CD4-positive, alpha-beta T cell (primary cell): ENCODE measurements at places on chromosomes 7 and 10. TPM values are rescaled to one million over a fixed set of nuclear protein-coding genes. Genes with fewer than 3 reads are reported as not detected.

DNA sequence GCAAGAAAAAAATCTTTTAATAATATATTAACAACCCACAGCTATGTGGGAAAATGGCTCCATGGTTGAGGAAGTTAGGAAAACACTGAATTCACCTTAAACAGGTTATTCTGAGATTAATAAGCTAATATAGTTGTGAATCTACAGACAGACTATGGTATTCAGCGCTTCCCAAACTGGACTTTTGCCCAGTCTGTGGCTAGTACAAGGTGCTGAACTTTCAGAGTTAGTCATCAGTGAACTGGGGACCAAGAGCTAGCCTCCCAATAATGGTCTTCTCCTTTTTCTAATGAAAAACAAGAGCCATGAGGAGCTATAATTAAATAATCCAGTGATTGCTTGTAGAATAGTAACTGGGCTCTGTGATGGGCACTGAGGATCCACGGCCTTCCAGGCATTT, 65.3 kb downstream of the FRMPD2 start:
- no peaks in the 10 kb centered on the region for H3K4me1 ChIP-seq
- no peaks in the 10 kb centered on the region for H3K36me3 ChIP-seq
- H3K27ac ChIP-seq = no peak overlapping the region
- no peak for DNase-seq

DNA sequence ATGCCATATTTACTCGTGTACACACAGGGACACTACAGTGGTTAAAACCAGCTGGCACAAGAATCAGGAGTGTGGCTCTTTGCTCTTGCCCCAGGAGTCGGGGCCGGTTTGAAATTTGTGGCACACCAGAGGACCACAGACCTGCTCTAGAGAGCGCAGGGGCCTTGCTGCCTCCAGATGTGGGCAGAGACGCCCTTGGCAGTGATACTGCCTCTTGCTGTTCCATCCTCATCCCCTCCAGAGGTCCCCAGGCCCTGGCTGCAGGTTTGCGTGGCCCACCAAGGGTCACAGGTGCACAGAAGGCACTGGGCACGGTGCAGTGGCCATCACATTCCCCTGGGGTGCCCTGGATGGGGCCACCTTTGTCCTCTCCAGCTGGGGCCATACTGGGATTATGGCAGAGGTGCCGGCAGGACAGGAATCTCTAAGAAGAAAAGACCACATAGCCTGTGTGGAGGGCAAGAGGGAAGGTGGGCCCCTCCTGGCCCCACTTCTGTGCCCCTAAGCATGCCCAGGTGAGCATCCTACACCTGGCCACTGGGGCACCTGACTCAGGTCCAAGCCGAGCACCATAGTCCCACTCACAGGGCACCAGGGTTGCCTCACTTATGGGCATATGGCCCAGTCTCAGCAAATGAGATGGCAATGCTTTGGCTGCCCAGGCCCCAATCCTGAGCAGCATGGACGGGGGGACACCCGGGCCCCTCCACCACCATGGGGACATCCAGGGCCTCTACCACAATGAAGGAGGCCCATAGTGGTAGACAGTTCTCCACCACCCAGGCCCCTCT, 45.6 kb downstream of the FOXL3 start:
- no peak overlapping the region for H3K27ac ChIP-seq
- no peak for DNase-seq
- peaks cover 23% of the 10 kb centered on the region for H3K4me1 ChIP-seq
- no peaks in the 10 kb centered on the region for H3K27me3 ChIP-seq

The ANKRD61 gene
- not detected for total RNA-seq

The C1QL3 gene
- total RNA-seq = not detected

DNA sequence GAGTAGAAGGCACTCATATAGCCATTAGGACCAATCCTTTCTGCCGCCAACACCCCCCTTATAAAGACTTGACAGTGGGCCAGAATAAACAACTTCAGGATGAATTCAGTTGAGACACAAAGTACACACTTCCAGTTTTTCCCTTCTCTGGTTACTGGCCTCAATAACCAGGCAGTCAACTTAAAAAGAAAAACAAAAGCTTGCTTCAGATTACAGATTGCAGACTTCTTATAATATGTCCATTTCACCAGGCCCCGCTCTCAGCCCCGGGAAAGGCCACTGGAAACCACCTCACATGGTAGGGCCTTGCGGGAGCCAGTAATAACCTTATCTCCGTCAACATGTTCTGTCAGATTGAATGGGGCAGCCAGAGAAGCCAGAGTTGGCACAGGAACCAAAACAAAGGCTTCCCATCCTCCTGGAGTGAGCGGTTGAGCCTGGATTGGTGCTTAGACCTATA, 108.8 kb downstream of the EGFR start:
- no peak overlapping the region for H3K4me3 ChIP-seq
- H3K36me3 ChIP-seq = no peaks in the 10 kb centered on the region
- no peaks in the 10 kb centered on the region for H3K4me1 ChIP-seq
- H3K27me3 ChIP-seq = peaks cover 7% of the 10 kb centered on the region

The NEUROD6 gene
- not detected for total RNA-seq

GRCh38 chr10:133274751-133275683, 1.7 kb downstream of the ADAM8 start:
- peak; percentile 72 for DNase-seq
- H3K27ac ChIP-seq = peak overlapping the region; percentile 86
- H3K4me3 ChIP-seq = peak overlapping the region; percentile 91
- H3K4me1 ChIP-seq = peaks cover 64% of the 10 kb centered on the region
- no peaks in the 10 kb centered on the region for H3K27me3 ChIP-seq
- H3K36me3 ChIP-seq = peaks cover 39% of the 10 kb centered on the region

- H3K27ac ChIP-seq = no peak overlapping the region
- H3K4me1 ChIP-seq = peaks cover 57% of the 10 kb centered on the region
- no peaks in the 10 kb centered on the region for H3K36me3 ChIP-seq
- H3K4me3 ChIP-seq = no peak overlapping the region
- no peaks in the 10 kb centered on the region for H3K27me3 ChIP-seq
- no peak for DNase-seq
Measured at GRCh38 chr10:109920016-109920415, 3.3 kb downstream of the XPNPEP1 start.

The GPR85 gene
- not detected for total RNA-seq

DNA sequence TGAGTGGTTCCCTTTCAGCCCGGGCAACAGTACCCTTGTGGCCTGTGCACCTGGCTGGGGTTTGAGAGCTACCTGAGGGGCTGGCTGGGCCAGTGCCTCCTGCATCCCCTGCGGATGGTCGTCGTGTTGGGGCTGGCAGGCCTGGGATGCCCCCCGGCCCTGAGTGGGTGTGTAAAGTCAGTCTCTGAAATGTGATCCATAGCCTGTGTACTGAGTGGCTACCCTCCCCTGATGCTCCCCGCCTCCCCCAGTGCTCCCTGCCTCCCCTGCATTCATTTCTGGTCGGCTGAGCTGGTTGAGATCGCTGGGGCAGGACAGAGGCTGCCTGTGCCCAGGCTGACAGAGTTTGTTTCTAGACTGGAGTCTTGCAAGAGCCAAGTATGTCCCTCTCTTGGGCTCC, 9.3 kb downstream of the ZNF316 start:
- no peak for DNase-seq
- no peaks in the 10 kb centered on the region for H3K4me1 ChIP-seq
- no peak overlapping the region for H3K27ac ChIP-seq
- H3K36me3 ChIP-seq = peaks cover 76% of the 10 kb centered on the region
- H3K27me3 ChIP-seq = no peaks in the 10 kb centered on the region

DNA sequence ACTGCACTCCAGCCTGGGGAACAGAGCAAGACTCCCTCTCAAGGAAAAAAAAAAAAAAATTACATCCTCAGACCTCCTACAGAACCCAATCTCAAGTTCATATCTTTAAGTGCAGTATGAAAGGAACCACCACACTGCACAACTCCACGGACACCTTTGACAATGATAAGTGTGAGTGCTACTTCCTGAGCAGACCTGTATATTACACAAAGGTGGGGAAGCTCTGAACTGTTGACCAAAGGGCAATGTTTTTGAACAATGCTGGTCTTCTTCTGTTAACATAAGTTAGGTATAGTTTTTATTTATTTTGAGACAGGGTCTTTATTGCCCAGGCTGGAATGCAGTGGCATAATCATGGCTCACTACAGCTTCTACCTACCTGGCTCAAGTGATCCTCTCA, 54.1 kb upstream of the RNF148 start:
- H3K4me3 ChIP-seq = no peak overlapping the region
- H3K27me3 ChIP-seq = no peaks in the 10 kb centered on the region
- H3K36me3 ChIP-seq = no peaks in the 10 kb centered on the region
- H3K27ac ChIP-seq = no peak overlapping the region

GRCh38 chr10:5691786-5692185, 7.1 kb downstream of the TASOR2 start:
- no peaks in the 10 kb centered on the region for H3K27me3 ChIP-seq
- no peak for DNase-seq
- H3K27ac ChIP-seq = no peak overlapping the region
- H3K4me1 ChIP-seq = peaks cover 41% of the 10 kb centered on the region
- no peaks in the 10 kb centered on the region for H3K36me3 ChIP-seq
- no peak overlapping the region for H3K4me3 ChIP-seq

DNA sequence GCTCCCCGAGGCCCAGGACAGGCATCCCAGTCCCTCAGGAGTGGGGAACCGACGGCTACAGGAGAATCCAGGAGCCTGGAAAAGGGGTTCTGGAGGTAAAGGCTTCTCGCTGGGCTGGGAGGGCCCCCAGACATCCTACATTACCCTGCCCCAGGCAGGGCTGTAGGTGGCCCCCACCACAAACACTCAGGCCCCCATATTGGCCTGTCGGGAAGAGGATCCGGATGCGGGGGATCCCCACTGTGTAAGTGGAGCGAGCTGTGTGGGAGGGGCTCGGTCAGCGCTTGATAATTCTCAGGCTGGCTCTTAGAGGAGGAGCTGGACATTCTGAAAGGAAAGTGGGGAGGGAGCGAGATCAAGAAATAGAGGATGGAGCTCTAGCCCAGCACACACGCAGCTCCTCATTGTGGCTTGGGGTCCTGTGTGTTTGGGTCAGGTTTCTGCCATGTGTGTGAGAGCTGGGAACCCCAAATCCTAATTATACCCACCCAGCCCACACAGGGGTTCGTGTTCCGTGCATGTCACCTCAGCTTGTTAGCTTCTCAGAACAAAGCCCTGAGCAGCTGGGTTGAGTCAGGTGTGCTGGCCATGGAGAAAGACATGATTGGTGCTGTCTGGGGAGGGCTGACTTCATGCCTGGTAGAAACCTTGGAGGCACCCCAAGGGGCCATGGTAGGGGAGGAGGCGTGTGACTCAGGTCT, 49.4 kb downstream of the ZNF467 start:
- H3K4me1 ChIP-seq = no peaks in the 10 kb centered on the region
- H3K4me3 ChIP-seq = no peak overlapping the region
- peaks cover 67% of the 10 kb centered on the region for H3K36me3 ChIP-seq
- no peak for DNase-seq
- no peaks in the 10 kb centered on the region for H3K27me3 ChIP-seq
- no peak overlapping the region for H3K27ac ChIP-seq

The GJD4 gene
- total RNA-seq = not detected

DNA sequence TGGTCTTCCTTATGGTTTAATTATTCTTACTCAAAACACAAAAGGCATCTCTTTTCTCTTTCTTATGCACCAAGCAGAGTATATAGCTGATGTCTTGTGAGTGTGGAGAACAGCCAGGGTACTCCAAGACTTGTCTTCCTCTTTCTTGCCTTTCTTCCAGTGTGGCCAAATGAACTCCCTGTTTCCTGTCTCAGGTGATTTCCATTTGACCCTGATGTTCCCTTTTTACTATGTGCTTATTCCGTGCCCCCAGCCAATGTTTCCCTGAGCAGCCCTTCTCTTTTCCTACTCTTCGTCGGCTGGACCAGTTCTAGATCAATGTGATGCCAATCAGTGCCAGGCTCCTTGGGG, 12.6 kb downstream of the OR9A4 start:
- no peak for DNase-seq
- H3K36me3 ChIP-seq = no peaks in the 10 kb centered on the region
- H3K4me3 ChIP-seq = no peak overlapping the region
- no peaks in the 10 kb centered on the region for H3K27me3 ChIP-seq
- H3K4me1 ChIP-seq = no peaks in the 10 kb centered on the region

- H3K4me1 ChIP-seq = peaks cover 36% of the 10 kb centered on the region
- peaks cover 63% of the 10 kb centered on the region for H3K36me3 ChIP-seq
- no peak overlapping the region for H3K4me3 ChIP-seq
- no peaks in the 10 kb centered on the region for H3K27me3 ChIP-seq
Measured at GRCh38 chr10:101785801-101786200, 2.6 kb upstream of the NPM3 start.

The TFR2 gene
- 2.3 TPM for total RNA-seq

DNA sequence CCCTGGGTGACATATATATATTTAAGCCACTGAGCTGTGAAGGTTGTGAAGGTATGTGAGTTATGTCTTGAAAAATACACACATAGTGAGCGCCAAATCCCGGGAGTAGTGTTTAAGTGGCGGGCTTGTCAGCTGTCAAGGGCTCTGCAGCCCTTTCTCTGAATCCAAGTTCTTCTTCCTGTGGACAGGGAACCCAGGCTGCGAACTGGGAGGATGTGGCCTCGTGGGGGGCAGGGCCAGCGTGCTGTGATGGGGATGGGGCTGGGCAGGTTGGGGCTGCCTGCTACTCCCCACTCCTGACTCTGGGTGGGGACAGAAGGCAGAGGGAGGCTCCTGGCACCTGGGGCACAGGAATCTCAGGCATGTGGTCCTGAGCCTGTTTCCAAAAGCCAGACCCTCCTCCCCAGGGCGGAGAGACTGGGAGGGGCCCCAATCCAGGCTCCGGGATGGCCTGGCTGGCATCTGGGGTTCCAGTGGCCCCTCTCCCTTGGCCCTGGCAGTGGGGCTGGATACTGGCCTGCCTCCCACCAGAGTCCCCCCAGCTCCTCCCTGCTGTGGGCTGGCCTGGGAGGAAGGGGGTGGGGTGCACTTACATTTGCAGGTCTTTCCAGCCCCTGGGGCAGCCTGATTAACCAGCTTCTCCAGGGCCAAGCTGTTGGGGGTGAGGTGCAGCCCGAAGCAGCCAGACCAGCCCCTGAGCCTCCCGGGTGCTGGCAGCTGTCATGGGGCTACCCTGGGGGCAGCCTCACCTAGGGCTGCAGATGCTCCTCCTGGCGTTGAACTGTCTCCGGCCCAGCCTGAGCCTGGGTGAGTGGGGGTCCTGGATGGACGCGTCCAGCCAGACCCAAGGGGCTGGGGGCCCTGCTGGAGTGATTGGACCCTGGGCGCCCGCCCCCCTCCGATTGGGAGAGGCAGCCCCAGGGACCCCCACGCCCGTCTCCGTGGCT, at the start of gene UPK3B:
TSS of gene UPK3B (plus strand) at position 622 of the 947 bp plus-strand sequence. CDS start at position 723, 101 bp downstream.
- no peaks in the 10 kb centered on the region for H3K27me3 ChIP-seq
- H3K36me3 ChIP-seq = peaks cover under 1% of the 10 kb centered on the region
- no peak for DNase-seq
- H3K27ac ChIP-seq = no peak within 1 kb of the TSS

DNA sequence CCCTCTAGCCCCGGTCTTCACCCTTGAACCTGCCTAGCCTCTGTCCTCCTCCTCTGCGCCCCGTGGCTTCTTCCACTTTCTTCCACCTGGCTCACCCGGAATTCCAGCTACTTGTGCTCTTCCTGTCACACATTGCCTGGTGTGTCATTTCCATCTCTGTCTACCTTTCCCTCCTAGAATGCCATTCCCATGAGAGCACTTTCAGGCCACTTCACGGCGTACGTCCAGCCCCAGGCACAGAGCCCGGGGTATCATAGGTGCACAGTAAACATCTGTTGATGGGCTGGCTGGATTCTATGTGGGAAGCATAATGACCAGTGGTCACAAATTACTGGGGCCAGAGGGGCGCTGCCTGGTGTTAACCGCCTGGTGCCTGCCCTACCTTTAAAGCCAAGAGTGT, 161.3 kb downstream of the CUX1 start:
- H3K4me3 ChIP-seq = no peak overlapping the region
- no peaks in the 10 kb centered on the region for H3K4me1 ChIP-seq
- no peak for DNase-seq
- H3K27ac ChIP-seq = no peak overlapping the region

The NODAL gene
- total RNA-seq = not detected

GRCh38 chr10:121667948-121668313, 69.7 kb upstream of the FGFR2 start:
- H3K4me1 ChIP-seq = no peaks in the 10 kb centered on the region
- no peaks in the 10 kb centered on the region for H3K36me3 ChIP-seq
- no peak overlapping the region for H3K27ac ChIP-seq
- DNase-seq = no peak
- peaks cover 3% of the 10 kb centered on the region for H3K27me3 ChIP-seq
- H3K4me3 ChIP-seq = no peak overlapping the region

The HOXA5 gene
- total RNA-seq = not detected
